Immature natural killer cell (primary cell): ENCODE measurements at places on chromosomes 7 and 10. TPM values are rescaled to one million over a fixed set of nuclear protein-coding genes. Genes with fewer than 3 reads are reported as not detected.

DNA sequence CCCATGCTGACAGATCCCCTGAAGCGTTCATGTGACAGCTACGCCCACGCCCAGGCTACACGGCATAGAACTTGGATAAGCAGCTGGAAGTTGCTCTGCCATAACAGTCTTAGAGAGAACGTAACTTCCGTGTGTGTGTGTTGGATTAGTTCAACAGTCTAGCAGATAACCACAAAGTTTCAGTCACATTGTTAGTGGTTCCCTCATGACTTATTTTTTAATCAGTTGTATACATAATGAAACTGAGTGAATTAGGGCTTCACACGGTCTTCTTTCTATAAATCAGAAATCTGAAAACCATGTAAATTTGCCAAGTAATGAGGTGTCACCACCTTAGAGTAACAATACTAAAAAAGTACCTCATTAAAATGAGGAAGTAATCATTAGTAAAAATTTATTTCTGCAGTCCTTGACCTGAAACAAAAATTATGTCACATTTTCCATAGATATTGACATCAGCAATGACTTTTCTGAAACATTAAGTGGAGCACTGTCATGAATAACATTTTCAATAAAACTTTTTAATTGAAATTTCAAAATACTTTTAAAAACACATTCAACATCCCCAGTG lies 21.7 kb upstream of the MACC1 start:
- peak; percentile 1 for DNase-seq

DNA sequence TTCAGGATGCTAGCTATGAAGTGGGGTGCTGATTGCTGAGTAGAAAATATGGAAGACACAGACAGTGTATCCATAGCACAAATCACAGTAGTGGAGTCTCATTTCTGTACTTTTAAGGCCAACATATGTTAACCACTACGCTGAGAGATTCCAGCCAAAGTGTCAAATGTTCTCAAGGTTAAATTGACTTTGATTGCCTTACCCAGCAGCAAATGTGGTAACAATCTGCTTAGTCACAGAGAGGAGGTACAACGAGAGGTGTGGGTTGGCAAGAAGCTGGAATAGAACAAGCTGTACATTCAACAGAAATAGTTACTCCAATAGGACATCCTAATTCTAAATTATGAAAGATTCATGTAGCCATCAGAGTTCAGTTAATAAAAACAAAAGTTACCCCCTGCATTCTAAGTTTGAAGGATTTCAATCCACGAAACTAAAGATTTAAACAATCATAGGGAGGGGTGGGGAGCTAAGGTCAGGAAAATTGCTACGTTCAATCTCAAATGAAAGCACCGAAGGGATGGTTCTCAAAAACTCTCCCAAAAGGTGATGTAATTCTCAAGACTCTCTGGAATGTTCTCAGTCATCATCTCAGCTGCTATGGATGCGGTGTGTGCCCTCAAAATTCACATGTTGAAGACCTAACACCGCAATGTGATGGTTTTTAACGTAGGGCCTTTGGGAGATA lies 137.0 kb downstream of the ETV1 start:
- no peak for DNase-seq

- DNase-seq: no peak
Measured at GRCh38 chr7:79673421-79673820, 220.0 kb upstream of the MAGI2 start.

- no peak for DNase-seq
Measured at GRCh38 chr7:29614229-29614628, 50.6 kb downstream of the PRR15 start.

GRCh38 chr7:830069-830468 lies 2.2 kb upstream of the SUN1 start:
- no peak for DNase-seq

GRCh38 chr7:12951397-12951801 lies 264.0 kb downstream of the ARL4A start:
- no peak for DNase-seq

- no peak for DNase-seq
Measured at GRCh38 chr10:122486406-122487080, 25.2 kb downstream of the HTRA1 start.

- no peak for DNase-seq
Measured at GRCh38 chr10:48511875-48512231, 93.0 kb downstream of the ARHGAP22 start.

DNA sequence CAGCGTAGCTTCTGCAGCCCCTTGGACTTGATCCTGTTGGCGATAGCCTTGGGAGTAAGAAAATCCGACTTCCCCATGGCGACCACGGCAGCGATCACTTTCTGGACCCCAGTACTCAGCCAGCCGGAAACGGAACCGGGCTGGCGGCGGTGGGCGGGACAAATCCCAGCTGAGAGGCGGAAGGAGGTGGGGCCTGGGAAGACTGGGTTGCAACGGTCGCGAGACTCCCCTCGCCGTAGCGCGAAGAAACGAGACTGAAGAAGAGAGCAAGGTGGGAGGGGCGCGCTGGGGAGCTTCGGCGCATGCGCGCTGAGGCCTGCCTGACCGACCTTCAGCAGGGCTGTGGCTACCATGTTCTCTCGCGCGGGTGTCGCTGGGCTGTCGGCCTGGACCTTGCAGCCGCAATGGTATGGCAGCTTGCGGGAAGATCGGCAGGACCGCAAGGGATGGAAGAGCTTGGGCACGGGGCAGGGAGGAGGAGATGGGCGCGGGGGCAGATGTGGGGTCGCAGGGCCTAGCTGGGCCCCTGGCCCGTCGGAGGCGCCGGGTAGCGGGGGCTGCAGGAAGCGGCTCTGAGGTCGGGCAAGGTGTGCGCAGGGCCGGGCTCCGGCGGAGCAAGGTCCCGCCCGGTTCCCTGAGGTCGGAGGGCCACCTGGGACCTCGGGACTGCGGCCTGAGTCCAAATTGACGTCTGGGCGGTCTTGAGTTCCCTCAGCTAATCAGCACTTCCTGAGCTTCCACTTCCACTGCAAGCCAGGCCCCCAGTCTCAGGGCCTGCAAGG lies at the start of the genes ATP5F1C and KIN:
ATP5F1C (plus strand) TSS at position 321 of the 782 bp plus-strand sequence; CDS start at position 352, 31 bp downstream.
KIN (minus strand) TSS at position 137 of the 782 bp plus-strand sequence; CDS start at position 77, 60 bp downstream.
- DNase-seq: peak; percentile 98

DNA sequence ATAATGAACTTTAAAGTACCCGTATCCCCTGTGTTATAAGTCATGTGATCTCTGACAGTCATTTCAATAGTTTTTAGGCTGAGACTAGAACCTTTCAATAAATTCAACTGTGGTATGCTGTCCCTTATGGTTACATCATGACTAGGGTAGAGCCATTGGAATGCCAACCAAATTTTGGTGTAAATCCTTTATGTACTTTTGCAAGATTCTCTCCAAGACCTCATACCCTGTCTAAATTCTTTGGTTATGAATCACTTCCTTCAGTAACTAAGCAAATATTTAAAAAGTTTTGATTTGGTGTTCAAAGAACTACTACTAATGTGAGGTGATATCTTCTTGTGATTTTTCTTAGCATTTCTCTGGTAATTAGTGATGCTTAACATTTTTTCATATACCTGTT lies 20.8 kb upstream of the OR6B1 start:
- no peak for DNase-seq

DNA sequence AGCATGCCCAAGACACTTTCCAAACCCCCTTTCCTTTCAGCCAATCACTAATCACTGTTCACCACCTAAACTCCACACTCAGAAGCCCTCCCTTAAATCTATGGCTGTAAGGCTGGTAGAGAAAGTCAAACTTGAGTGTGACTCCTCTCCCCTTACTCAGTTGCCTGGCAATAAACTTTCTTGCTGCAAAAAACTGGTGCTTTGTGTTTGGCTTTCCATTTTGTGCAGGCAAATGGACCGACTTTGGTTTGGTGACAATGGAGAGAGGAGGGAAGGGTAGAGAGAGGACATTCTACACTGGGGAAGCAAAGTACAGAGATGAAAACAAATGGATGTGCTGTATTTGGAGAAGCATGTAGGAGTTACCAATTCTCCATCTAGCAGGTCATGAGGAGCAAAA lies 84.9 kb downstream of the SLC25A13 start:
- DNase-seq: no peak

DNA sequence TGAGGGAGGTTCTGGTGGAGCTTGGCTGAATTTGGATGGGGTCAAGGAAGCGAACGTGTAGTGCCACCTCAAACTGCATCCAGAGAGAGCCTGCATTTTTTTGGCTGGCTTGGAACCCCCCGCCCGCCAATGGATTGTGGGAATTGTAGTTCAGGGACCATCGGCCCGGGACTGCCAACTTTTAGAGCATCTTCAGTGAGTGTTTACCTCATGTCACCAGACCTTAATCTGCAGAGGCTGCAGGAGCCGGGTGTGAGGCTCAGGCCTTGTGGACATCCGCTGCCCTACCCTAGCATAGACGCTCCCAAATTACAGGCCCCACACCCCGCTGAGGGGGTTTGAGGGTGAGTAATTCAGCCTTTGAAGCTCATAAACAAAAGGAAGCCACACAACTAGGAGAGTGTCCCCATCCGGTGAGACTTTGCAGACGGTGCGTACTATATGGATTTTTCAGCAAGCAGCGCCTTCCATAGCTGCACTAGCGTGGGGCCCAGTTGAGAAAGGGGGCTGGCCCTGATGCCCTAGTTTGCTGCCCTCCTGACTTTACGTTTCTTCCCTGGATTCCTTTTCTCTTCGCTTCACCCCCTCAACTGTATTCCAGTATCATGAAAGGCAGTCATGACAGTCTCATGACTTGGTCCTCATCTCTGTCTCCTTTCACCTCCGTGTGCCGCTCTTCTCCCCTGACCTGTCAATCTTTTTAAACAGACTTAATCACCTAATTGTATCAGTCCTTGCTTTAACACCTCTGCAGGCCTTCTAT lies 717 bp downstream of the CNPY4 start:
- DNase-seq: no peak

The FGFR2 gene
- polyA plus RNA-seq: not detected

The OPN4 gene
- polyA plus RNA-seq: not detected

The EPDR1 gene
- polyA plus RNA-seq: 5.2 TPM

The TLL2 gene
- polyA plus RNA-seq: not detected

The LYZL2 gene
- not detected for polyA plus RNA-seq

The CCL26 gene
- polyA plus RNA-seq: not detected

The HGF gene
- not detected for polyA plus RNA-seq

The ATOH7 gene
- polyA plus RNA-seq: not detected

The CASD1 gene
- 26.7 TPM for polyA plus RNA-seq

The CDC14C gene
- not detected for polyA plus RNA-seq
